Fibroblast of skin of back (primary cell): ENCODE measurements at places on chromosomes 7 and 10.

GRCh38 chr10:34358729-34359434 is 456.2 kb downstream of the PARD3 start:
- no peak for DNase-seq

DNA sequence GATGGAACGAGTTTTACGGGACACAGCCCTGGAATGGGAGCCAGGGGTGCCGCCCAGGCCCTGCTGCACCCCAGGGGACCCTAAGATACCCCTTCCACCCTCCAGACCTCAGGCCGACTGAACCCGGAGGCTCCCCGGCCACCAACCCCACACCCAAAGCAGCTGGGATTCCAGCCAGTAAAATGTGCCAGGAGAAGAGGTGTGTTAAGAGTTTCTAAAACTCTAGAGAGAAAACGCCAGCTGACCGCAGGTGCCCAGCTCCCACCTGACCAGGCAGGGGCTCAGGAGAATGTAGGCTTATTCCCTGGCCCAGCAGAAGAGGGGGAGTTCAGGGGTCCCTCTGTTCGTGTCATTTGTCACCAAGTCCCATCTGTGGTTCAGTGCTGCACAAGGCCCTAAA is 17.5 kb downstream of the NUDT1 start:
- no peak for DNase-seq

DNA sequence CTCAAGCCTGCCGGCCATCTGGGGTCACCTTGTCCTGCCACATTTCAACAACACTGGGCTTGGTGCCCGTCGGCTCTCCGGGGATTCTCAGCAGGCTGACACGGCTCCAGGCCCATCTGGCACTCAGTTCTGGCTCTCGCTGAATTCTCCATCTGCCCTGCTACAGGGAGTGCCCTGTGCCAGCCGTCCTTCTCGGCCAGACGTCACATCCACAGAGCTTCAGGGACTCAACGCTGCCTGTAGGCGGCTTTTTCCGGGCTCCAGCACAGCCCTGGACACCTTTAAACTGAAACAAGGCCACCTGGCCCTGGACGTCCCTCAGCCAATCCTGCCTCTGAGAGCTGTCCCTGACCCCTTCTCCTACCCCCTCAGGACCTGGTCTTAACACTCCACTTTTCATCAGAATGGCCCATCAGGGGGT is 43.0 kb downstream of the TMEM130 start:
- no peak for DNase-seq

- DNase-seq: peak; percentile 2
Observed at GRCh38 chr7:26910221-26910620, 45.8 kb upstream of the SKAP2 start.

GRCh38 chr7:56007167-56007652 is 42.8 kb downstream of the NIPSNAP2 start:
- DNase-seq: no peak

DNA sequence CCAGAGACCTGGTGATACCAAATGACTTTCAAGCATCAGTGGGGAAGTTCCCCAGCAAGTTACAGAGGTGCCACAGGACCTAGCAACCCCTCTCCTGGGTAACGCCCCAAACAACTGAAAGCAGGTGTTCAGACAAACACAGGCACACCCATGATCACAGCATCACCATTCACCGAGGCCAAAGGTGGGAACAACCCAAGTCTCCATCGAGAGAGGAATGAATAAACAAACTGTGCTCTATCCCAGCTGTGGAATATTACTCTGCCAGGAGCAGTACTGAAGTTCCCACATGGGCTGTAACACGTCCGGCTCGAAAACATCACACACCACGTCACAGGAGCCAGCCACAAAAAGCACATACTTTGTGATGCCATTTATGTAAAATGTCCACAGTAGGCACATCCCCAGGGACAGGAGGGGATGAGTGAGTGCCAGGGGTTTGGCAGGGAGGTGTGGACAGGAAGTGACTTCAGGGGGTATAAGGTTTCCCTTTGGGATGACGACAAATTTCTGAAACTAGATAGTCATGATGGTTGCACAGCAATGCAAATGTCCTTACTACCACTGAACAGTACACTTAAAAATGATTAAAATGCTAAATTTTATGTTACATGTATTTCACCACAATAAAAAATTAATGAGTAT is 222.8 kb downstream of the TNS3 start:
- peak; percentile 51 for DNase-seq

DNA sequence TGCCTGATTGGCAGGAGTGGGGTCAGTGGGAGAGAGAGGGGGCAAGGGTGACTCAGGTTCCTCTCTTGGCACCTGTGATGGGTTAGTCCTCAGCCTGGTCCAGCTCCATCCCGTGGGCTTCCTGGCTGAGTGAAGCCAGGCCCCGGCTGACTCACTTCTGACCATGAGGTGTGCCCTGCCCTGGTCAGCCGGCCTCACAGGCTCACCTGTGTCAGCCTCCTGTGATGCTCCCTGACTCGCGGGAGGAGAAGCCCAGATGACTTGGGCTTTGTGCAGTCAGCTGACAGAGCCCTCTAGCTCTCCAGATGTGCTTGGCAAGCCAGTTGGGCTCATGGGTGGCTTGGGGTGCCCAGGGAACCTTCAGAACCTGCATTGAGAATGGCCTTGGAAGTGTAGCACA is 16.0 kb upstream of the PPIF start:
- DNase-seq: no peak

- DNase-seq: peak; percentile 72
Observed at GRCh38 chr10:102230264-102230860, 4.3 kb downstream of the ELOVL3 start.
